ENCODE measurements at places on chromosomes 2 and 18.

GRCh38 chr2:80778704-80779103, 474.2 kb upstream of the LRRTM1 start:
- DNase-seq: no peak

DNA sequence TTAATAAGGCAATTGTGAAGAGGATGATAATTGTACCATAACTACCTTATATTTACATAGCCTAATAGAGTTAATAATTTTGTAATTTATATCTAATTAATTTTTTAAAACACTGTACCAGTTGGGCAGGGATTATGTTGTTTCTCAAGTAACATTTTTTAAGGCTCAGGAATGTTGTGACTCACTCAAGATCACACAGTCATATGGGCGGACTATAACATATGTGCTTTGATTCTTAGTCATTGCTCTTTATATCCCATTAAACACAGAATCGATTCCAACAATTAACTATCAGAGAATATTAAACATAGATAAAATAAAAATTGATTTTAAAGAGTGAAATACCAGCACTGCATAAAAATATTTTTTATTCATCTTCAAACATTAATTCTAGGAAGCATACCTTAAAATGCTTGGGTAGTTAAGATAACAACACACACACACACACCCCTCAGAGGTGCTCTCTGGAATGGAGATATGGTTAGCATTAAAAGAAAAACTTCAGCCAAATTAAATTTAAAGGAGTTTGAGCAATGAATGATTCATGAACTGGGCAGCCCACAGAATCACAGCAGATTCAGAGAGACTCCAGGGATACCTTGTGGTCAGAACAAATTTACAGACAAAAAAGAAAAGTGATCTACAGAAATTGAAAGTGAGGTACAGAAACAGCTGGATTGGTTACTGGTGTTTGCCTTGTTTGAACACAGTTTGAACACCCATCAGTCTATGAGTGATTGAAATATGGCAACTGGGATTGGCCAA, 869.4 kb upstream of the ID2 start:
- DNase-seq: no peak

GRCh38 chr2:61922714-61923113, 17.2 kb downstream of the COMMD1 start:
- DNase-seq: no peak

DNA sequence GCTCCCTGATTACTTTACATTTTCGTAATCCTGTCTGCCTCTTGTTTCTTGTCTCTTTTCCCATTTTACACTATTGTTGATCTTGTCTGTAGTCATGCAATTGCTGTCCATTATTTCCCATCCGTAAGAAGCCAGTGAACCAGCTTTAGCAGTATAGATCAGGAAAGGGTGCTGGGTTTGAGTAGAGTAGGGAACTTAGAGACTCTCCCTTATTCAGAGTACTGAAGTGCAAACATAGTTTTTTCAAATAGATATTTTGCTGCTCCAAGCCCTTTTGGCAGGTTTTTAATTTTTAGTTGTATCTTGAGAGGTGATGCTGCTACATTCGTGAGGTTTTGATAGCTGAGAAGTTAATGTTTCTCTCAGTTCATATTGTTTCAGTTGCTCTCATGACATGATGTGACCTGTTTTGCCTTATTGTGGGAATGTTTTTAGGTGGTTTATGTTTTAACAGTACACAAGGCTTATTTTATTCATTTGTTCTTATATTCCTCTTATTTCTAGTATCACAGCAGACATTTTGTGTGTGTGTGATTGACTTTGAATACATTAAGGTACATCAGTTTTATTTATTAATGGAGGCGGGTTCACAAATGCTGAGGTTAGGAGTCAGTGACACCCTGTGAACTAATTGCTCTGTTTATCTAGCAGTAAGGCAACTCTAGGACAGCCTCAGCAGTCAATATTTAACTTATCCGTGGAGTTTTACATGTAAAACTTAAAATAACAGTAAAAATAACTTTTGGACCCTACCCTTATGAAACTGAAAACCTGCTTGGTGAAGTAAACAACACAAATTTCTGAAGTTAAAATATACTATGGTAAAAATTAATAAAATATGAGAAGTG, 118.4 kb downstream of the ZNF407 start:
- DNase-seq: no peak

- no peak for DNase-seq
Measured at GRCh38 chr2:132668189-132668823, 1.7 kb downstream of the LYPD1 start.

DNA sequence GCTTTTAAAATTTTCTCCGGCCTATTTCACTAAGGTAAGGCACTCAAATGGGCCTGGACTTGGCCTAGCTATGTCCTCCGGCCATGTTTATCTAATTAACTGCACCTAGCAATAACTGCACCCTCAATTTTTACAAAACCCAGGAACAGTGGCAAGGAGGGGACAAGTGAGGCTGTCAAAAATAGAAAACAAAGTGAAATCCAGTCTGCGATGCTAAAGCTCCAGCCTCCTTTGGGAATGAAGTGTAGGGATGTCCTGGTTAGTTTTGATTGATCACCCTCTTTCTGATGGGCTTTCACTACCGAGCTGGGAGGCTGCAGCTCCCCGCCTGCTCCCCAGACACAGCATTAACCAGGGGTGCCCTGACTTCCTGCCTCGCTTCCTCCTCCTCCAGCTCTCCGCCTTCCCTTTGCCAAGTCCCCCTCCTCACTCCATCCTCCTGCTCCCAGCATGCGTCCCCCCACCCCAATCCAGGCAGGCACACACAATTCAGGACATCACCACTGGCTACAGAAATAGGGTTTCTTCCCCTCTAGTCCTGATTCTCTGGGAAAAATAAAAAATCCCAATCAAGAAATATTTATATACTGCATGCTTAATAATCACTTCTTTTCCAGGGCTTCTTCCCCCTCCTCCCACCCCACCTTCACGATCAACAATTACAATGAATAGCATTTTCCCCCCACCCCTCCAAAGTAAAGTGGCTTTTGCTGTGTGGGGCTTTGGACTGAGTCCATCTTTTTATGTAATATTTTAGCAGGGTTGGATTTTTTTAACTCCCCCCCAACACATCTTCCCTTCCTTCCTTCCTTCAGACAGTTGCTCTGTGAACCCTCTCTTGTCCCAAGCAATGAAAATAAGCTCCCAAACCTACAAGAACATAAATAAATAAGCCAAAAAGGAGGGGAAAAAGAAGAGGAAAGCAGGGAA, 3.3 kb upstream of the POU3F3 start:
- no peak for DNase-seq

DNA sequence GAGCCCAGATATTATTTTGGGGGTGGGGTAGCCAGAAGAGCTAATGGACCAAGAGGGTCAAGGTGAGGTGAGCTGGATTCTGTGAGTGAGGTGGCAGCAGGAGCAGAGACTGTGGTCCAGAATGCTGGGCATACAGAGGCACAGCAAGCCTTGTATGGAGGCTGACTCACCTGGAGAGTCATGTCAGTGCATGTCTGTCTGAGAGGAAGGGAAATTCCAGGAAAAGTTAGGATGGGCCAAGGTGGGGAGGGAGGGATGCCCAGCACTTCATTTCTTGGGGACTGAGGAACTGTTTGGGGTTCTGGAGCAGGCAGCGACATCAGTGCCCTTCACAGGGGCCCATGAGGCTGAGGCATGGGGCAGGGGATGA, 21.1 kb downstream of the PER2 start:
- no peak for DNase-seq

DNA sequence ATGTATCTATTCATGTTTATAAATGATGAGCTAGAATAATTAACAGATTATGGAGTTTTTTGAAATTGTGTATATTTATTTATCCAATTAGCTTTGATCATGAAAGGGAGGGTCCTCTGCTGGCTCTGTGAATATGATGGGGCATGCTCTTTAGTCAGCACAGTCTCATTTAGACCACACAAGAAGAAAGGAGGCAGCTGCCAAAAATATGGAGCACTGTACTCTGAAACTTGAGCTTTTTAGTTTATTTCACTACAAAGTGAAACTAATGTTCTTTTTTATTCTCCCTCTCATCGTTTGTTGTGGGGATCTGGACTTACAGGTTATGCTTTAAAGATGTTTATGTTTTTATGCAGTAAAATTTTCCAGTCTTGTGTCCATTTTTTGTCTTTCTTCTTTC, 266.9 kb upstream of the GULP1 start:
- no peak for DNase-seq

- no peak for DNase-seq
Measured at GRCh38 chr2:112916145-112916571, 5.2 kb downstream of the IL37 start.

- no peak for DNase-seq
Measured at GRCh38 chr2:221571025-221571550, 1.0 kb downstream of the EPHA4 start.

DNA sequence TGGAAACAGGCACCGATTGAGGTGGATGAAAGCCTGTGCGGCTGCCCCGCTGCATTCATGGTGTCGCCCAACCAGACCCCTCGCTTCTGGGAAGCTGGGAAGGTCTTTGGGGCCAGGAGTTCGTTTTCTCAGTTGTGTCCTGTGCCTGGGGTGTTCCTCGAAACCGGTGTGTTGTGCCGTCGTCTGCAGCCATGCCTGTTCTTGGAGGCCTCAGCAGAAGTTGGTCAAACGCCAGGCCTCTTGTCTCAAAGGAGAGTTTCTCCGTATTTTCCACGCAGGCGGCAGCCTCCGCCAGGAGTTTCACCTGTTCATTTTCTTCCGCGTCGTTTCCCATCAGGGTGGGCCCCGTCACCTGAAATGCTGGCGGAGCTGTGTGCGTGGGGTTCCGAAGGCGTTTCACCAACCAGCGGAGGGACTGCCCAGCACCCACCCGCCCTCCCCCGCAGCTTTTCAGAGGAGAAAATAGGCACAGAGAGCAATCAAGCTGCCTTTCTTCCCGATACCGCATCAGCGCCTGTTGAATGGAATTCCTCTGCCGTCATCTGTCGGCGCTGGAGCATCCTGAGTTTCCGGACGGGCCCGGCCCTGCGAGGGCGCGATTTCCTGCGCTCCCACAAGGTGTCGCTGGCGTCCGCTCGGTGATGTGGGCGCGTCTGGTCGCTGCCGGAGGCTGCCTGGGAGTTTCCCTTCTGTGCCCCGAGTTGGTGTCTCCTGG, 17.0 kb upstream of the NFATC1 start:
- DNase-seq: no peak

- no peak for DNase-seq
Measured at GRCh38 chr2:217876253-217876570, 126.6 kb downstream of the TNS1 start.

- DNase-seq: no peak
Measured at GRCh38 chr2:46428911-46429436, 50.4 kb upstream of the TMEM247 start.

- DNase-seq: no peak
Measured at GRCh38 chr2:225041851-225042799, at the start of gene DOCK10. Gene DOCK10 (minus strand): TSS chr2:225042468. CDS start chr2:225042374, 94 bp downstream.

GRCh38 chr2:229714736-229715541, 584 bp upstream of the DNER start:
- DNase-seq: no peak

GRCh38 chr2:33395655-33396249, 80.7 kb upstream of the RASGRP3 start:
- no peak for DNase-seq

GRCh38 chr2:207071820-207072219, 93.9 kb downstream of the KLF7 start:
- DNase-seq: no peak

DNA sequence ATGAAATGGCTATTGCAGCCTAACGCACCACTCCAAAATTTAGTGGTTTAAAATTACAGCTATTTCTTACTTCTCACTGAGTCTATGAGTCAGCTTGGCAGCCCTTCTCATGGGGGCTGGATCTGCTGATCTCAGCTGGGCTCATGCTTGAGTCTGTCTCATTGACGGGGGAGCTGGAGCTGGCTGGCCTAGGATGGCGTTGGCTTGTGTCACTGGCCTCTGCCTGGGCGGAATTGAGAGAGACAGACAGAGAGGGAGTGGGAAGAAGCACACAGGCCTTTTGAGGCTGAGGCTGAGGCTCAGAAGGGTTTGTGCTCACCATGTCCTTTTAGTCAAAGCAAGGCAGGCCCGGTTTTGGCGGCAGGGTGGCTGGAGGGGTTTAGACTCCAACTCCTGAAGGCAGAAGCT, 412.1 kb upstream of the MYT1L start:
- no peak for DNase-seq

- DNase-seq: no peak
Measured at GRCh38 chr2:57981083-57981768, 65.4 kb upstream of the VRK2 start.

GRCh38 chr2:148814143-148814859, 60.7 kb upstream of the KIF5C start:
- no peak for DNase-seq

GRCh38 chr2:98508709-98509066, 64.0 kb downstream of the INPP4A start:
- DNase-seq: no peak

DNA sequence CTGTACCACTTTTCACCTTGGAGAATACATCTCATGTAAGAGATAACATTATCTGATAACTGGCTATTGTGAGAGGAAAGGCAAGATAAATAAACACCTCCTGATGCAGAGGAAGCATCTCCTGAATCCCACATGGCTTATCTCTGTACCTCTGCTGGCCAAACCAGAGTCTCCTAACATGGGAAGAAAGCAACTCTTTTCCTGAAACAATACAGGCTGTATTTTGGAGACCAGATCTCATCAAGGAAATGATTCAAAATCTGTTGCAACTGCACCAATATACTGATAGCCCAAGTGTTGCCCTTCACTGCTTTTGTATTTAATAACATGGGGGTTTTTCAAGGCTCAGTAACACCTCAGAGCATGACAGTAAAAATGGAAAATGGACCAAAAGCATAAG, 106.9 kb downstream of the MREG start:
- no peak for DNase-seq

DNA sequence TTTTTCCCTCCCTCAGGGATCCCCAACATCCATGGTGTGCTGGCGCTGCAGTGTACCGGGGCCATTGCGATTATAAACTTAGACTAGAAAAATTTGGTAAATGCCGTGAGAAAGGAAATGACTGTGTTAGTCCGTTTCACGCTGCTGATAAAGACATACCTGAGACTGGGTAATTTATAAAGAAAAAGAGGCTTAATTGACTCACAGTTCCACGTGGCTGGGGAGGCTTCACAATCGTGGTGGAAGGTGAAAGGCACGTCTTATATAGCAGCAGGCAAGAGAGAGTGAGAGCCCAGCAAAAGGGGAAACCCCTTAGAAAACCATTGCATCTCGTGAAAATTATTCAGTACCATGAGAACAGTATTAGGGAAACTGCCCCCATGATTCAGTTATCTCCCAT, 44.3 kb downstream of the NTSR2 start:
- DNase-seq: no peak

DNA sequence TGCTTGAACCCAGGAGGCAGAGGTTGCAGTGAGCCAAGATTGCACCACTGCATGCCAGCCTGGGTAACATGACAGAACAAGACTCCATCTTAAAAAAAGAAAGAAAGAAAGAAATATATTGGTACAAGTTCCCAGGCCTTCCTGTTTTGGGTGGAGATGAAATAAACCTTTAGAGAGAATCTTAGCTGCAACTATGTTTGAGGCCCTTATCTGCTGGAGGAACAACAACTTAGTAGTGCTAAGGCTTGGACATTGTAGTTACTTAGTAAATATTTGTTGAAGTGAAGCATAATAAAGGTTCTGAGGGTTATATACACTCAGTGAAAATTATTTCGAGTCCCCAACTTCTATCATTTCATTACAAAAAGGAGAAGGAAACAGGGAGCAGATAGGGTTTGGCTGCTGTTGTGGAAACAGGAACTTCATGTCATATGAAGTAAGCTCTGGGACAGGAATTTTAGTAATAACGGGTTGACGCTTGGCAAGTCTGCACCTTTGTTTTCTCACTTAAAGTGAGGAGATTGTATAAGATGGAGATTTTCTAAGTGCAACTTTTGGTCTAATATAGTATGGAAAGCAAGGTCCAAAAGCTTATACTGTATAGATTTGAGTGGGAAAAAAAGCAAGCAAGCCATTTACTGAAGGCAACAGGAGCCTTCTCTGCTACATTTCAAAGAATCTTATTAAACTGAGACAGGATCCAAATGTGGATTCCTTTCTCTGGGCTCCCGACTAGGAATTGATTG, 40.0 kb upstream of the AGPS start:
- no peak for DNase-seq
